Stimulated activated CD4-positive, alpha-beta T cell treated with anti-CD3 and anti-CD28 coated beads, Interleukin-4, amount 100 ng/mL, for 4 hours (primary cell): ENCODE measurements at places on chromosomes 2 and 18.

DNA sequence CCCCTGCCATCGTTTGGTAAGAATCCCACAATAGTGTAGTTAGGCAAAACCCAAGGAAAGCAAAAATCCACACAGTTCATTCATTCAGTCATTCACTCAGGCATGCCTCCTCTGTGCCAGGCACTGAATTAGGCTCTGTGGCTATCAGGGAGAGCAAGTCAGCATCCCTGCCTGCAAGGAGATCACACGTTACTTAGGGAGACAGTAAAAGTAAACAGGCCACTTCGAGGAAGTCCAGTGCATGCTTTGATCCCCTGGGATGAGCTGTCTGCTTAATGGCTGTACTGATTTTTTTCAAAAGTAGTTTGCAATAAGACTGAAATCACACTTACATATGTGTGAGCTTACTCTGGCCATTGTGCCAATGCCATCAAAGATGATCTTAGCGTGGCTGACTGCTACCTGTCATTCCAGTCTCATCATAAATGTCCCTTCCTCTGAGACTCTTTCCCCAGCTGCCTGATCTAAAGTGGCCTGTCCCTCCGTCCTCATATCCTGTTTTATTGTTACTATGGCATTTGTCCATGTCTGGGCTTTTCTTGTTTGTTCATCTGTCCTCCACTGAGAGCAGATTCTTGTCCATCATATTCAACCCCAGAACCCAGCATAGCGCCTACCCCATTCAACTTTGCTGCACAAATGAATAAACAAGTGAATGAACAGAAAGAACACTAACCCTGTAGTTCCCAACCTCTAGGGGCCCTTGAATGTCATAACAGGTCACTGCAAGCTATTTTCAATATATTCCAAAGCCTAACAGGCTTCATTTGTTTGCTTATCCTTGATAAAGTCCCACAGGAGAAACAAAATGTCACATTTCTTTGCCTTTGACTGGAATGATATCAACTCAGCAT lies 84.1 kb downstream of the GALNT14 start:
- no peak for DNase-seq

GRCh38 chr2:156177654-156178053 lies 154.9 kb downstream of the NR4A2 start:
- DNase-seq, result no peak

DNA sequence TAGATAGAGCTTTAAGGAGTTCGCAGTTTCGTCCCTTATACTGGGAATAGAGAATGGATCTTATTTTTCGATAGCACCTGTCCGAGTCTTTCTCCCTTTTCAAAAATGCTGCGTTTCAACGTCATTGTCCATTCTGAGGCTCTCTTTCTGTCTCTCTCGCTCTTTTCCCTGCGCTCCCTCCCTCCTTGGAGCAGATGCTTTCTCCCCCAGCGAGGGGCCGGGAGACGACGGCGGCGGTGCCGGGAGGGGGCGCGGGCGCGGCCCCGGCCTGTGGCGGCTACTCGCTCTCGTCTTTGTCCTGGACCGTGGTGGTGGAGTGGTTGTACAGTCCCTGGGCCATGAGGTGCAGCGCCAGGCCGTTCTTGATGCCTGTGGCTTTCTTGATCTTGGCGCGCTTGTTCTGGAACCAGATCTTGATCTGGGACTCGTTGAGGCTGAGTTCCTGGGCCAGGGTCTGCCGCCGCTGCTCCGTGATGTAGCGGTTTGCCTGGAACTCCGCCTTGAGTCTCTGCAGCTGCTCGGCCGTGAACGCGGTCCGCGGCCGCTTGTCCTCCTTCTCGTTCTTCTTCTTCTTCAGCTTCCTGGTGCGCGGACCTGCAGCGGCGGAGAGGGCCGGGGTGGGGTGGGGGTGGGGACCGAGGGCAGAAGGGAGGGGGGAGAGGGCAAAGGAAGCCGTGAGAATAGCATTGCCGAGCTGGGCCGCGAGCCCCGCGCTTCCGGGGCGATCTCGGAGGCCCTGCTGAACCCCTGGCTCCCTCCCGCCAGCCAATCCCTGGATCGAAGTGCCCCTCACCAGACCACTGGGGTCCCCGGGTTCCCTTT lies 4.6 kb downstream of the EN1 start:
- DNase-seq, result no peak

DNA sequence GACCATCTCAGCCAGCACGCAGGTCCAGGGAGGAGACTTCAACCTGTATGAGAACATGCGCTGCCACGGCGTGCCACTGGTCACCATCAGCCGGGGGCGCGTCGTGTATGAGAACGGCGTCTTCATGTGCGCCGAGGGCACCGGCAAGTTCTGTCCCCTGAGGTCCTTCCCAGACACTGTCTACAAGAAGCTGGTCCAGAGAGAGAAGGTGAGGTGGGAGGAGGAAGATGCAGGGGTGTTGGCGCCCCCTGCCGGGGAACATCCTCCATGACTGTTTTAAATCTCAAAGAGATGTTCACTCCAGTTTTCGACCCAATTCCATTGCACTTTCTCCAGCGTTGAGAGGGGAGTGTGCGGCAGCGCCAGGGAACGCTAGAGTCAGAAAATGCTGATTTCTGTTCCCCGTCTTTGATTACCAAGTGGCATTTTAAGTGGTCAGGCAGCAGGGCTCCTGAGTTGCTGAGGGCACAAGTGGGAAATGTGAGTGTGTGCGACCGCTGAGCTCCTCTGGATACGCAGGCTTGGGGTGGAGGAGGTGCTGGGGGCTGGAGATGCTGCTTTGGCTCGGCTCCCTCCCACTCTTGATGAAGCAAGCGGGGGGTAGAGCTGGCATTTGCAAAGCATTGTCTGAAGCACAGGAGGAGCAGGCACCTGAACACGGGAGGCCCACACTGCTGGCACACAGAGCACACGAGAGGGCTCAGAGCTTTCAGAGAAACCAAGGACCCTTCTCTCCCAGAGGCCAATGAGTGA lies 27.7 kb upstream of the MAPRE3 start:
- DNase-seq, result peak; percentile 61

DNA sequence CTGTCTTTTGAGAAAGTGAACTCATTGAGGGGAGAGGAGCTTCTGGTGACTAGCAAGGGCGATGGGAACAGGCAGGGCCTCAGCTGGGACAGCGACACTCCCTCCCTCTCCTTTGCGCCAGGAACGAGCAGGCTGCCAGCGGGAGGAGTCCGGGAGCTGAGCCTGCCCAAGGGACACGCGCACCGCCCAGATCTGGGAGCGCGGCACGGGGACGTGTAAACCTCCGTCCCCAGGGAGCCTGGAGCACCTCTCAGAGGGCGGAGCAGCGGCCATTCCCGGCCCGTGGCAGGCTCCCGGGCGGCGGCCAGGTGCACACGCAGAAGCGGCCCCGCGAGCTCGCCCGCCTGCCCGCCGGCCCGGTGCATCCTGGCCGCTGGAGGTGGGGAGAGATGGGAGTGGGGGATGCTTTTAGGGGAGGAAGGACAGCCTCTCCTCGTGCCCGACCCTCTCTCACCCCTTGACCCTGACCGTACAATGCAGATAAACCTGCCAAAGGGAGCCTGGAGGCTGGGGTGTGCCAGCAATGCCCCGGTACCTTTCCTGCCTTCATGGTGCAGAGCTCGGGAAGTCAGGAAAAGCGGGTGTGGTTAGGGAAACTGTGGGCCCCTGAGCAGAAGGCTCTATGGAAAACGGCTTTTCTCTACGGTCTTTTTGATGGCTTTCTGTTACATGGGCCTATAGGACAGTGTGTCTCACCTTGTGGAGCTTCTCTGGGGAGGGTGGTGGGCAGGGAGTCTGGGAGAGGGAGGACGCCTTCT lies 2.2 kb downstream of the AQP4 start:
- DNase-seq, result no peak

- DNase-seq, result no peak
These were observed 298.3 kb downstream of the TDRD15 start for GRCh38 chr2:21422050-21422449.

GRCh38 chr2:43266711-43267111 lies 40.3 kb upstream of the ZFP36L2 start:
- DNase-seq, result no peak

- DNase-seq, result no peak
These were observed 684.0 kb upstream of the ZEB2 start for GRCh38 chr2:145203891-145204290.

- DNase-seq, result no peak
These were observed 38.4 kb downstream of the USP40 start for GRCh38 chr2:233528182-233528581.

- no peak for DNase-seq
These were observed 214.0 kb downstream of the MYO1B start for GRCh38 chr2:191459158-191459557.

DNA sequence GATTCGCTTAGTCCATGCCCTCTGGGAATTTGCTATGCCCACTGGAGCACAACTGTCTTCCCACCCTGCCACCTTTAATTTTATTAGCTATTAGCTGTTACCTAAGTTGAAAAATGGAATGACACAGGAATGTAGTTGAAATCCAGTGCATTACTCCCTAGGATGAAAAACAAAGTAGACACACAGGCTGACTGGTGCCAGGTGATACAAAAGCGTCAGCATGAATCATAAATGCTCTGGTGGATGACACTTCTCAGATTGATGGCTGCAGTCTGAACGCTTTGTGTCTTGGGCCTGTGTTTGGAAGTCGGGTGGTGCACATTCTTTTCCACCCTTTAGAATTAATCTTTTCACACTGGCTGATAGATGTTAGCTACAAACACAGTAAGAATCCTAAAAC lies 802.0 kb downstream of the DCC start:
- DNase-seq, result no peak

- no peak for DNase-seq
These were observed 146.6 kb upstream of the FANCL start for GRCh38 chr2:58387701-58388100.

GRCh38 chr2:120546865-120547390 lies 188.7 kb upstream of the GLI2 start:
- no peak for DNase-seq

- DNase-seq, result no peak
These were observed 18.3 kb downstream of the IL1B start for GRCh38 chr2:112818094-112818902.

- peak; percentile 43 for DNase-seq
These were observed 114.1 kb upstream of the NDUFV2 start for GRCh38 chr18:8988260-8988871.

GRCh38 chr2:141766225-141766624 lies 364.6 kb downstream of the LRP1B start:
- no peak for DNase-seq

GRCh38 chr2:72973566-72974435 lies 56.5 kb downstream of the EMX1 start:
- peak; percentile 7 for DNase-seq

- DNase-seq, result no peak
These were observed 255.1 kb upstream of the LINC00305 start for GRCh38 chr18:64403784-64404503.

GRCh38 chr2:118320658-118321057 lies 232.4 kb downstream of the INSIG2 start:
- no peak for DNase-seq

- DNase-seq, result no peak
These were observed 112.1 kb downstream of the EIPR1 start for GRCh38 chr2:3265471-3265870.

DNA sequence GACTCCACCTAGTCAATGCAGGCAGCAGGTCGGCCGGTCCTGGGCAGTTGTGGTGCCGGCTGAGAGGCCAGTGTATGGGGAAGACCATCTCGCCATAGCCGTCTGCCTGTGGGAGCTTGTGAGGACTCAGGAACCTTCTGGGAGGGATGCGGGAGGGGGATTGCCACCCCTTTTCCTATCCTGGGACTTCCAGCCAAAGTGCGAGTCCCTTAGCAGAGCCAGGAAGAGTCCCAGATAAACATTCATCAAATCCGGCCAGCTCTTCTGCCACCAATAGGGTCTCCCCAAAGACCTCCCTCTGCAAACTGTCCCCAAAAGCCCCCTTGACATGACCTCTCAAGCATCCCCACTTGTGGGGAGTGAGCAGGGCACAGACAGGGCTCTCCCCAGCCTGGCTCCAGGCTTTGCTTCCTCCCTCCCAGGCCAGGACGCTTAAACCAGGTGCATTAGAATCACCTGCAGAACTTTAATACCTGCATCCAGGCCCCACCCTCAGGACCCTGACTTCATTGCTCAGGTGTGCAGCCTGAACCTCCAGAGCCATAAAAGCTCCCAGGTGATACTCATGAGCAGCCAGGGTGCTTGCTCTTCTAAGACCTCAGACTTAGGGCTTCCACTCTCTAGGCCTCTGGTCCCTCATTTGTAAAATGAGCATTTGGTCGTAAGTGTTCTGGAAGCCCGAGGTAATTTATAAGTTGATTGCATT lies 159.3 kb downstream of the CAPN13 start:
- DNase-seq, result no peak

DNA sequence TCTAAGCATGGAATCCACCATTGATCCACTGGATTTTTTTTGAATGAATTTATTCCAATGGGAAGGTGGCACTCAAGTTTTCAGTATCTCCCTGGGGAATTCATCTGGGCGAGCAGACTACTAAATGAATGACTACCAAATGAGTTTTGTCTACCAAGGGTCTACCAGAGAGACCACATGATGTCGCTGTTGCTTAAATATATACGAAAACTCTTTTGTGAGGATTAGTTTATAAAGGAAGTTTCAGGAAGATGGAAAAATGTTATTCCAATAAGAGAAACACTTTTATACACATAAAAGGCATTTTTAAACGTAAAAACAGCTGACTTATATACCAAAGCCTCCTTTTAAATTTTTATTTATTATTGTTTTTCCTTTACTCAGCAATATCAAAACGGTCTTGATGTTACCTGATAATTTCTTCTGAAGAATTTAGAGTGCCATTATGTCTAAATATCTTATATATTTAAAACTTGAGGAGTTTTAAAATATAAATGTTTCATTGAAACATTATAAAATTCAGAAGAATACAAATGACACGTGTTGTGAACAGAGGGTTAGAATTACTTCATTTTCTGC lies 139.7 kb downstream of the HRH4 start:
- DNase-seq, result no peak

DNA sequence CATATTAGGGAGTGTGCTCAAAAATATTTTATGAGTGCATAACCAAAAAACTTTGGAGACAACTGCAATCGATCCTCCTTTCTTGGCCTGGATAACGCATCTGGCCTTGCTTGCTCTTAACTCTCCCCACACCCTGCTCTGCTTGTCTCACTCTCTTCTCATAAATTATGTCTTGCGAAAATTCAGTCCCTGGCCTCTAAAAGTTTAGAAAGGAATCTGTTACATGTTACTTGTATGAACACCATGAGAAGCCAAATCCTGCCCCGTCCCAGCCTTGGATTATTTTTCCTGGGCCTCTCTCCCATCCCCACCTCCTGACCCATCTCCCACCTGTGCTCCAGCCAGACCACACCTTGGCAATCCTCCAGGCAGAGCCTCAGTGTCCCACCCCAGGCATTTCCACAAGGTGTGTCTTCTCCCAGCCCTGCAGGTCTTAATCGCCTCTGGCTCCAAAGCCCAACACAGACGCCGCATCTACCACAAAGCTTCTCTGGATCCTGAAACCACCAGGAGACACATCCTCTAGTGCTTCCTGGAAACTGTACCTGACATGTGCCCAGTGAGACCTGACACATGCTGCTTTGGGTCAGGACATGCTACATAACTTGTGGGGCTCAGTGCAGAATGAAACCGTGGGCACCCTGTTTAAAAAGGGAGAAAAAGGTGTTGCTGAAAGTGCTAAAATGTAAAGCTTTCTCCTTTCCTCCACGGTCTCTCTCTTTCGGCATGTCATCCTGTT lies 99.6 kb upstream of the ST3GAL5 start:
- DNase-seq, result no peak
